ENCODE measurements at places on chromosomes 4 and X. TPM values are rescaled to one million over a fixed set of nuclear protein-coding genes. Genes with fewer than 3 reads are reported as not detected.

DNA sequence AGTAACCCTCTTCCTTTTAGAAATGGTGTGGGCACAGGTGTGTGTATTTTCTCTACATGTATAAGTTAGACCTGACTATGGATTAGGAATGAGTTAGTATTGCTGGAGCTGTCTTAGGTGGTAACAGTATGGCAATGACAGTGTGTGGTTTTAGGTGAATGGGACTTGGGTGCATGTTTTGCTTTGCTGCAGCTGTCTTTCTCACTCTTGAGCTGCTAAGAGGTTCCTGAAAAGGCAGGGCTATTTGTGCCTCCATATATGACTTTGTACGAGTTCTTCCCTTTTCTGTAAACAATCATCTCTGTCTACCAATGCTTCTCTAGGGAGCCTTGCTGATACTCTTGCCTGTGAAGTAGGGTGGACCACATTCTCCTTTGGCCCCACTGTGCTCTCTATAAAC is 234.8 kb upstream of the HHIP start:
- DNase-seq = no peak

GRCh38 chr4:94345266-94345665 is 2.6 kb upstream of the HPGDS start:
- no peak for DNase-seq

DNA sequence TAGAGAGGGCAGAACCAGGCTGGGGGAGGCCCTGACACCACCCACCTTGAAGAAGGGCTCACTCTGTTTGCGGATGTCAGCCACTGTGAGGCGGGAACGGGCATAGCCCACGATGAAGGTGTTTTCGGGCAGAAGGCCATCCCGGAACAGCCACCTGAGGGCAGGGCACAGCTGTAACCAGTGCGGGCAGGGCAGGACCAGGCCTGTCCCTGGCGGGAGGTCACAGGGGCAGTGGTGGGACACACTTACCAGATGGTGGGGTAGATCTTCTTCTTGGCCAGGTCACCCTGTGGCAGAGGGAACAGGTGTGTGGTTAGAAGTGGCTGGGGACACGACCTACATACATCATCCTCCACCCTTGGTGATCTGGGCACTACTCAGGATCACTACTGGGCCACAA is 10.8 kb downstream of the G6PD start:
- no peak for DNase-seq

GRCh38 chr4:71333960-71334359 is 4.9 kb upstream of the SLC4A4 start:
- no peak for DNase-seq

DNA sequence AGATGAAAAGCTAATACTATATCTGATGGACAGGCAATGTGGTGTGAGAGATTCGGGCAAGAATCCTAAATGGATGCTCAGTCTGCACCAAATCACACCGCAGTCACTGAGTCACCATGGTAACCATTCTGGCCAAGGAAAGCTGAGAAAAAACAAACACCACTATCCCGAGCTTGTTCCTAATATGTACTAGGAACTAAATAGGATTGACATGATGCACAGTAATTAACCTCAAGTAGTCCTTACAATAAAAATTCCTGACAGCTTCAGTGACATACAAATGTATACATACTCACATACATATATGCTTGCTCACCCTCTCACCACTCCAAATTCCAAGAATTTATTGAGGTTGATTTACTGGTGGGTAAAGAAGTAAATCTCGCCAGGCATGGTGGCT is 1.1 kb upstream of the RAB40A start:
- no peak for DNase-seq

DNA sequence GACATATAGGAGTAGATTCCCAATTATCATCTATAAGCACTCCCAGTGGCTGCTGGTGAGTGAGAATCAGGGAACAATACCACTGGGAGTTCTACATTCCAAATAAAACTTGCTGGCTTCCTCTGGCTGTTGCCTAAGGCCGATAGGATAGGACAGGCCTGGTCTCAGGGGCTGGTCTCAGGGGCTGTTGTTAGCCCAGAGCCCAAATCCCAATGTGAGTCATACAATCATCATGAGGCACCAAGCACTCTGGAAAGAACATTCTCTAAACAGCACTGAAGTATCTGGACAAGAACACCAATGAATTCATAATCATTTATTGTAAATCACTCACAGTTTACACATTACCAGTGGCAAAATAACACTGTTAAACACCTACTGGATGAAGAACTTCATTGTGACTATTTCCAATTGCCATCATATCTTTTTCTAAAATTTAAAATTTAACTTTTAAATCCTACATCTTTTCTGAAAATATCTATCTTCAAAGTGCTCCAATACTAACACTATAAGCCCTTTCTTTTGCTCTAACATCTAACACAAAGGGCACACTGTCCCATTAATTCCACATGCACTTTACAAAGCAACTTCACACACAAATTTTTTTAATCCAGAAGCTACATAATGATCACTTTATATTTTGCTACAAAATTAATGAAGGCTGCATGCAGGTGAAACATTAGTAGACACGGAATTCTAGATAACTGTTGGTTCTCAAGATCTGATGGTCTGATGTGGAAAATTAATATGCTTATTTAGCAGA is 67.6 kb upstream of the TMEM150C start:
- DNase-seq = no peak

GRCh38 chr4:43242606-43243005 is 350.1 kb downstream of the GRXCR1 start:
- DNase-seq = no peak

UNC5C gene
- 22.8 TPM for total RNA-seq

NBDY gene
- 33.1 TPM for total RNA-seq

ABCB7 gene
- total RNA-seq = 52.3 TPM

RPS6KA3 gene
- total RNA-seq = 12.6 TPM

STPG2 gene
- total RNA-seq = 3.7 TPM

CDKL2 gene
- 11.9 TPM for total RNA-seq

All from testis (tissue), 5 donors.